ENCODE measurements at places on chromosomes 2 and 18.
A peak's percentile ranks its signal among the peaks of the same experiment; 100 is the strongest.

DNA sequence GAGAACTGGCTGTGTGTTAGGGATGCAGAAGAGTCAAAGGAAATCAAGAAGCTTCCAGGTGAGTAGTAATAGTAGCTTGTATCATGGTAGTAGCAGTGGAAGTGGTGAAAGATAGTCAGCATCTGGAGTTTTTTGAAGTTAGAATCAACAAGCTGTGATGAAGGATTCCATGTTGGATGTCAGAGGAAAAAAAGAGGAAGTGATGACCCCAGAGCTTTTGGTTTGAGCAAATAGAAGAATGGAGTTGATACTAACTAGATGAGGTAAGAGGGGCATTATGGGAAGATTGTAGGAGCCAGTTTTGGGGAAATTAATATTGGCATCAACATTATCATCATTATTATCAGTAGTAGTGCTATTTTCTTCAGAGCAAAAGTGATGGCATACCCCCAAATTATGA, 542.2 kb downstream of the XIRP2 start:
- no peak overlapping the region for H3K27ac ChIP-seq
- no peak overlapping the region for H3K4me3 ChIP-seq
- DNase-seq: no peak
- H3K27me3 ChIP-seq: no peaks in the 10 kb centered on the region

- no peak for DNase-seq
- H3K4me1 ChIP-seq: no peaks in the 10 kb centered on the region
- no peak overlapping the region for H3K4me3 ChIP-seq
- no peak overlapping the region for H3K27ac ChIP-seq
- H3K27me3 ChIP-seq: no peaks in the 10 kb centered on the region
- no peaks in the 10 kb centered on the region for H3K36me3 ChIP-seq
These were observed 213.3 kb downstream of the ACKR3 start for GRCh38 chr2:236782938-236783337.

GRCh38 chr2:135817951-135818350, 19.0 kb downstream of the LCT start:
- no peaks in the 10 kb centered on the region for H3K4me1 ChIP-seq
- H3K36me3 ChIP-seq: peaks cover 6% of the 10 kb centered on the region
- H3K27me3 ChIP-seq: no peaks in the 10 kb centered on the region
- no peak for DNase-seq
- H3K4me3 ChIP-seq: no peak overlapping the region

DNA sequence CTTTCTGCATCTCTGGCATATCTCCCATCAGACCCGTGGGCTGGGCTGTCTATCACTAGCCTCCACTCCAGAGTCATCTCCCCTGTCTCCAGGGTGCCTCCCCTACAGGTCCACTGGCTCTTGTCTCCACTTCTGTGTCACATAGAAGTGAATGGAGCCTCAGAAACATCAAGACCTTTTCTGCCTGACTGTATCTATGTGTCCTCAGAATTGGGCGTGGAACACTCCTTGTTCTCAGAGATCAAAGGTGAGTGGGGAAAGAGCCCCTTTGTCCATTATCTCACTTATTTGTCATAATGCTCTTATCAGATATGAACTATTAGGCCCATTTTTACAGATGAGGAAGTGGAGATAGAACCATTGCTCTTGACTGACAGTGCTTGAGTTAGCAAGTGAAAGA, 211.0 kb downstream of the CYRIA start:
- H3K27ac ChIP-seq: no peak overlapping the region
- H3K27me3 ChIP-seq: no peaks in the 10 kb centered on the region
- H3K4me1 ChIP-seq: no peaks in the 10 kb centered on the region

GRCh38 chr2:231318436-231318835, 77.1 kb upstream of the B3GNT7 start:
- peaks cover 3% of the 10 kb centered on the region for H3K36me3 ChIP-seq
- peaks cover 6% of the 10 kb centered on the region for H3K4me1 ChIP-seq
- DNase-seq: no peak

GRCh38 chr2:32484937-32485336, 128.1 kb downstream of the BIRC6 start:
- H3K4me1 ChIP-seq: no peaks in the 10 kb centered on the region
- H3K4me3 ChIP-seq: no peak overlapping the region
- no peak for DNase-seq
- H3K27ac ChIP-seq: no peak overlapping the region
- H3K36me3 ChIP-seq: peaks cover 85% of the 10 kb centered on the region
- no peaks in the 10 kb centered on the region for H3K27me3 ChIP-seq

GRCh38 chr2:190664240-190664639, 15.4 kb downstream of the NAB1 start:
- H3K4me3 ChIP-seq: no peak overlapping the region
- H3K27me3 ChIP-seq: no peaks in the 10 kb centered on the region
- H3K36me3 ChIP-seq: peaks cover 7% of the 10 kb centered on the region
- H3K4me1 ChIP-seq: peaks cover 4% of the 10 kb centered on the region
- no peak for DNase-seq
- H3K27ac ChIP-seq: no peak overlapping the region

DNA sequence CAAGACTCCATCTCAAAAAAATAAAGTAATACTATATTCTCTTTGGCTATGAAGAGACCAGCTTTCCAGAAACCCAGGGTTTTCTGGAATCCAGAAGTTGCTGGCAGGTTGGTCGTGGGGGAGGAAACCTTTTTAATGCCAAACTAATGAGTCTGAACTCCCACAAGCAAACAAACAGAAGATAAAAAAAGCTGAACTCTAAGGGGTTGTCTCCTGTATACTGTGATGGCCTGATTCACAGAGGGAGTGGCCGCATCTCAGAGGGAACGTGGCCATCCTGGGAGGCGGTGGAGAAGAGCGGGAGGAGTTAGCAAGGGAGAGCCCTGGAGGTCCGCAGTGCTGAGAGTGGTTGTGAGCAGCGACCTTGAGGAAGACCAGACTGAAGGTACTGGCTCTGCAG, 36.1 kb downstream of the LIMS1 start:
- H3K27ac ChIP-seq: no peak overlapping the region
- H3K4me3 ChIP-seq: no peak overlapping the region
- peak; percentile 70 for DNase-seq
- H3K36me3 ChIP-seq: no peaks in the 10 kb centered on the region
- no peaks in the 10 kb centered on the region for H3K4me1 ChIP-seq
- H3K27me3 ChIP-seq: no peaks in the 10 kb centered on the region

DNA sequence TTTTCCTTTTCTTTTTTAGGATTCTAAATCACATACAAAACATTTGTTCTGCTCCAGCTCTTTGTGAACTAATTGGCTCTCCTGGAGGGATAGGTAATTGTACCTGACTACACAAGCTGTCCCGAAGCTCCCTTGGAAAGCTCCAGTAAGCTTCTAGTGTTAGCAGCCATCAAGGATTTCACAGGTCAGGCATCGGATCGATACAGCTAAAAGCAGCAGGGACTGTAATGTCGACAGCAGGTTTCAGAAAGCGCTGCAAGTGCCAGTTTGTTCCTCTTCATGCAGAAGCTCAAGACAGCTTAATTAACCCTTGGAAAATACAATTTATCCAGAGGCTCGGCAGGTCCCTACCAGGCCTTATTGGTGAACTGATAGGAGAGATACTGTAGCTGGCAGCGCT, 87.2 kb upstream of the VRK2 start:
- no peaks in the 10 kb centered on the region for H3K4me1 ChIP-seq
- no peak overlapping the region for H3K27ac ChIP-seq
- no peak overlapping the region for H3K4me3 ChIP-seq
- no peaks in the 10 kb centered on the region for H3K36me3 ChIP-seq
- no peak for DNase-seq

DNA sequence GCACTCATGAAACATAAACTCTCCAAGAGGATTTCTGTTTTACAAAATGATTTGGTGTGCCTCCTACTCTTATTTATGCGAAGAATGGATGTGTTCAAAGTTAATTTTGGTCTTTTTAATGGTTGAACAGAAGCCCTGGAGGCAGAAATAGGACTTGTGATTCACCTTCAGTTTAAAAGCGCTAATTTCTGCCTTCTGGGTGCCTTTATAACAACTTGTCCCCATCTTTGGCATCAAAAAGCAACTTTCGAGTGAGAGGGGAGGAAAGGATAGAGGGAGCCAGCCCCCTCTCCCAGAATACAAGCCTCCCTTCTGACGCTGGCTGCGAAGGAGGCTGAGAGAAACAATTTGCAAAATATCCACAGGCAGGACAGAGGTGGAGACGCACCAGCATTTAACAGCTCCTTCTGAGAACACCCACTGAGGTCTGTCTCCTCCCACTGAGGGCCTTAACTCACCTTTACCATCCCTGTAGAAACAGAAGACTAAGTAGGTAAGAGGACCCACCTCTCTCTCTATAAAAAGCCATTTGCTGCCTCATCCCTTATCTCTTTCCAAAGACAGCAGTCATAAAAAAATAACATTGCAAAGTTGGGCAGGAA, 24.3 kb upstream of the BCL11A start:
- peak; percentile 66 for DNase-seq
- H3K27me3 ChIP-seq: peaks cover 98% of the 10 kb centered on the region
- H3K4me3 ChIP-seq: no peak overlapping the region
- H3K36me3 ChIP-seq: no peaks in the 10 kb centered on the region

DNA sequence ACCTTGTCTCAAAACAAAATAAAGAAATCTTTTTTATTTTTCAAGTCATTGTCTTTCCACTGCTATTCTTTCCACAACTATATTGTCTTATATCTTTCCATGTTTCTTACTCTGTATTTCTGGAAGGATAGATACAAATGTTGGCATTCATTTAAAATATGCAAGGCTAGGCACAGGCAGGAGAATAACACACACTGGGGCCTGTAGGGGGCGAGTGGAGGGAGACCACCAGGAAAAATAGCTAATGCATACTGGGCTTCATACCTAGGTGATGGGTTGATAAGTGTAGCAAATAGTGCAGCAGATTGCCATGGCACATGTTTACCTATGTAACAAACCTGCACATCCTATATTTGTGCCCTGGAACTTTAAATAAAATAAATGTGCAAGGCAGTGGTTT, 9.6 kb downstream of the MRPL30 start:
- no peaks in the 10 kb centered on the region for H3K27me3 ChIP-seq
- no peak overlapping the region for H3K4me3 ChIP-seq
- H3K4me1 ChIP-seq: no peaks in the 10 kb centered on the region
- no peak overlapping the region for H3K27ac ChIP-seq
- peaks cover 62% of the 10 kb centered on the region for H3K36me3 ChIP-seq
